ENCODE measurements at places on chromosomes 1 and 21.

DNA sequence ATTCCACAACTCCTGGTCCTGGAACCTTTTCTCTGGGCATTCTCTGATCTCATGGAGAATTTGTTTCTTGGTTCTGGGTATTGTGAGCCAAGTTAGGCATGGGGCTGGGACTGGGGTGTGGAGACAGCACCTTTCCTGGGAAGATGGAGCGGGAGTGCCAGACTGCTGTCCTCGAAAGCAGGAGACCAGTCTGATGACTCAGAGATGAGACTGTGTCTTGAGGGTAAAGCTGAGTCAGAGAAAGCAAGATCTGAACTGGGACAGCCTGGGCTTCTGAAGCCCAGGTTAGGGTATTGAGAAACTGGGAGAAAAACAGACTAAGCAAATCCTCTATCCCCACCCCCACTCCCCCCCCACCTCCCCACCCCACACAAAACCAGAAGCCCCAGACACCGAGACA is 2.2 kb upstream of the KANK4 start:
- no peak for DNase-seq

GRCh38 chr1:38213646-38214434 is 167.2 kb upstream of the POU3F1 start:
- no peak for DNase-seq

GRCh38 chr1:15051882-15052528 is 101.5 kb upstream of the TMEM51 start:
- no peak for DNase-seq

DNA sequence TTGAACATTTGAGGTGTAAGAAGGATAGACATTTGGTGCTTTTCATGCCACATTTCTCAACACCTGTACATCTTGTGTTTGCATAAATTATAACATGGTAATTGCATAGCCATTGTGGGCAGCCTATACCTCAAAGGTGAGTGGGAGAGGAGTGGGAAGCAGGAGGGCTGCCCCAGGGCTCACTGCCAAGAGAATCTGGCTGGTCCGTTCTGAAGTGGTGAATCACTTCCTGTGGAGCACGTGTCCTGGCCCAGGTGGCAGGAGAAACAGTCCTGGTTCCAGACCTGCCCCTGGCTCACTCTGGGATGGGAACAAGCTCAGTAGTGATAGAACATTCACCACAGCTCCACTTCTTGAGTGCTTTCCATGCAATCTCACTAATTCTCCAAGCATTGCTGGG is 11.6 kb upstream of the OLFML2B start:
- no peak for DNase-seq

GRCh38 chr1:197184190-197184589 is 37.7 kb upstream of the ASPM start:
- DNase-seq = no peak

GRCh38 chr1:215569986-215570824 is 3.1 kb downstream of the KCTD3 start:
- DNase-seq = no peak

All from activated CD4-positive, alpha-beta T cell treated with anti-CD3 and anti-CD28 coated beads, Interleukin-2, amount 10 ng/mL, durations not matched to agents 7 days and 5 days (primary cell).